ENCODE measurements at places on chromosomes 3 and 15.

GRCh38 chr3:135023996-135024658, 229.1 kb downstream of the EPHB1 start:
- DNase-seq = no peak

GRCh38 chr15:43625106-43625505, 6.5 kb upstream of the STRC start:
- no peak for DNase-seq

DNA sequence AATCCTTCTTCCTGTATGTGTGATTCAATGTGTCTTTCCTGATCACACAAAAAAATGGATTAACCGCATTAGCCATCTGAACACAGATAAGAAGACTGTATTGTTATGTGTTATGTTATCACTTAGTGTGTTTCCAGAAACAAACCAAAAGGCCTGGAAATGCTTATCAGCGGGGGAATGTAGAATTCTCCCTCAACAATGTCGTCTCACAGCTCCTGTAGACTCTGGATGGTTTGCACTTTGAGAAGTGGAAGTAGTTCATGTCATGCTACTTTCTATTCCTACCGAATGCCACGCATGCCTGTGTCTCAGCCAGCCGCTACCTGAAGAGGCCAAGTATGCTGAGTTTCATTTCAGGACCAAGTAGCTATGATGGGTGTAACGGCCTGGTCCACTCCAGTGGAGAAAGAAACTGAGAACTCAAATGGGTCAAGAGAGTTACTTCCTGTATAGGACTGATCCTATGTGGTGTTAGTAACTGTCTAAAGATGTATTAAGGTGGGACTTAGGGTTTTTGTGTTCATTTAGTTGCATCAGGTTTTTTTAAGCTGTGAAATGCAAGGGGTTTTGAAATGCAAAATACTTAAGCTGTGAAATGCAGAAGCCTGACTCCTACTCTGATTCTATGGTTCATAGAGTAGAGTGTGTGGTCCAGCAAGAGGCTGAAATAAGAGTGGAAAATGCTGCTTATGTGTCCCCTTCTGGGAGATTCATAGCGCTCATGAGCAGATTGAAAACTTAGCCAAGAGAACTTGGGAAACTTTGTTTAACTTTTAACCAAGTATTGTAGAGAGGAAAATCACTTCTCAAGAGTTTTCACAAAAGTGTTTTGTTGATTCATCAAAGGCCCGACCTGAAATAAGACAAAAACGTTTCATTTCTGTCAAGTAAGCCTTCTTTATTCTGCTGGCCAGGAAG, 118.5 kb upstream of the LMOD3 start:
- DNase-seq = peak; percentile 39

GRCh38 chr3:140399871-140400270, 278.0 kb upstream of the TRIM42 start:
- no peak for DNase-seq

Data from mesenchymal stem cell (in vitro differentiated cells and primary cell).